Endothelial cell (in vitro differentiated cells): ENCODE measurements at places on chromosomes 4 and X.

GRCh38 chr4:76011700-76012387, 4.5 kb upstream of the CXCL9 start:
- no peak for DNase-seq

DNA sequence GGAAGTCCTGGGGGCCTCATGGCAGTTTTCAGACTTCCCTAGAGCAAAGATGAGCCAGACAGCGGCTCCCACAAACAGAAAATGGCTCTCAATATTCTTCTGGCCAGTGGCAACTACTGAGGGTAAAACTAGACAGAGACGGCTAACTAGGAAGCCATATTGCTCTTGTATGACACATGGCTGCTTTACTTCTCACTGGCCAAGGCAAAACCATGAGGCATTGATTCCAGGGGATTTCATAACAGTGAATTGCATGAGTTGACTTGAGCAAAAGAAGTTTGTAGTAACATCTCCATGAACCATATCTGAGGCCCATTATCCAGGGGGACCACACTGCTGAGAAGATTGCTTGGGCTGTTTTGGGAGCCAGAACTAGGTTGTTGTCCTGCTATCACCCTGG, 13.7 kb upstream of the TLR8 start:
- no peak for DNase-seq

DNA sequence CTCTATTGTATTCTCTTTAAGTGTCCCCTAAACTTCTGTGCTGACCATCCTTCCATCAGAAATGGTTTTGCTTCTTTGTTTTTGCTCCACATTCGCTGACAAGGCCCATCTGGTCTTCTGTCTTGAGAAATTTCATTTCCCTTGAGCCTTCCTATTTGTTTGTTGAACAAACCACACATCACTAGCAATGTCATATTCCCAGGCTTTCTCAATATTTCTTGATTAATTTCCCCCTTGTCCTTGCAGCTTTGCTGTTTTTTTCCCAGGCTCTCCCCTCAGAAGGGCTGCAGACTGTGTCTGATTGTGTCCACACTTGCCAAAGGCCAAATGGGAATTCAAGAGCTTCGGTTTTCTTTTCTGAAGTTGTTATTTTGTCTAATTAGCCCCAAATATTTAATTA, 158.9 kb downstream of the MID1IP1 start:
- DNase-seq = no peak

DNA sequence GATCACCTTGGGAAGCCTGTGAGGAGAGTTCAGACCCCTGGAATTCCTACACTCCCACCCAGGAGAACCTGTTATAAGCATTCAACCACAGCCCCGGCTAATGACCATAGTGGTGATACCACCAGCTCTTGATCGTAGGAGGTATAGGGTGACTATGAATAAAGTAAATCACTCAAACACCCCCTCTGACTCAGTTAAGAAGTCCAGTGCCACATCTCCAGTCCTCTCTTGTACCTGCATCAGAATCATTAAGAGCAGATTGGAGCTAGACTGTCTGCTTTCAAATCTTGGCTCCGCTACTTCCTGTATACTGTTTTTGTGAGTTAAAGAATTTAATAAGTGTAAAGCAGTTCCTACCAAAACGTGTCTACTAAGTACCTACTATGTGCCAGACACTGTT, 565.1 kb upstream of the DIPK2B start:
- DNase-seq = no peak

DNA sequence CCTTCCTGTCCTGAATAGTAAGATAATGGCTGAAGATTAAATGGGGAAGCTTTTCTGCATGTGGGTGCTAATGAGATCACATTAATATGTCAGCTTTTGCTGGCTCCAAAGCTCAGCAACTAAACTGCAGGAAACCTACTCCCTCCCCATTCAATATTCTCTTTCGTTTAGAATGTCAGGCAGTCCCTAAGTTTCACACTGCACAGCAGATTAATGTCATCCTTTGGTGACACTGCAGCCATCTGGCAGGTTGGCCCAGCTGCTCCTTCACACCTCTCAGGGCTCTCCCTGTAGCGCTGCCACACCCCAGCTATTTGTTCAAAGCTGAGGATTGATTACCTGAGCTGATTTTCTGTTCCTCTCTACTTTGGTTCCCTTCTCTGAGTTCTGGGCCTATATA, 110.5 kb downstream of the KDR start:
- DNase-seq = no peak
